Glutamatergic neuron (in vitro differentiated cells): ENCODE measurements at places on chromosomes 6 and 20. TPM values are rescaled to one million over a fixed set of nuclear protein-coding genes. Genes with fewer than 3 reads are reported as not detected.

DNA sequence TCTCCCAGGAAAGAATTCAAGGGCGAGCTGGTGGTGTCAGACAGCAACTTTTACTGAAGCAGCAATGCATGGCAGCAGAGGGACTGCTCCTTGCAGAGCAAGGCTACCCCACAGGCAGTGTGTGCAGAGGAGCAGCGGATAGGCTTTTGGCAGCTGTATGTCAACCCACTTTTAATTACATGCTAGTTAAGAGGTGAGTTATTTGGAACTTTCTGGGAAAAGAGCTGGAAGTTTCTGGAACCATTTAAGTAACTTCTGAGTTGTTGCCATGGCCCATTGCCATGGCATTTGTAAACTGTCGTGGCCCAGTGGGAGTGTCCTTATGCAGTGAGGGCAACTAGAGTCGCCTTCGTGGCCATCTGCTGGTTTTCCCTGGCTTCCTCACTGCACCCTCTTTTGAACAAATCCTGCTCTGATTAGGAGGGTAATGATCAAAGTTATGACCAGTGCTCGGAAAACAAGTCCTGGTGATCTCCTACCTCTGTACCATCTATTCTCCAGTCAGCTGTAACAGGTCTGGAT lies 34.0 kb downstream of the BPIFB4 start:
- DNase-seq = no peak

NDRG3 gene
- 31.8 TPM for total RNA-seq

GTSF1L gene
- not detected for total RNA-seq

PDYN gene
- total RNA-seq = not detected

BNIP5 gene
- not detected for total RNA-seq

DNA sequence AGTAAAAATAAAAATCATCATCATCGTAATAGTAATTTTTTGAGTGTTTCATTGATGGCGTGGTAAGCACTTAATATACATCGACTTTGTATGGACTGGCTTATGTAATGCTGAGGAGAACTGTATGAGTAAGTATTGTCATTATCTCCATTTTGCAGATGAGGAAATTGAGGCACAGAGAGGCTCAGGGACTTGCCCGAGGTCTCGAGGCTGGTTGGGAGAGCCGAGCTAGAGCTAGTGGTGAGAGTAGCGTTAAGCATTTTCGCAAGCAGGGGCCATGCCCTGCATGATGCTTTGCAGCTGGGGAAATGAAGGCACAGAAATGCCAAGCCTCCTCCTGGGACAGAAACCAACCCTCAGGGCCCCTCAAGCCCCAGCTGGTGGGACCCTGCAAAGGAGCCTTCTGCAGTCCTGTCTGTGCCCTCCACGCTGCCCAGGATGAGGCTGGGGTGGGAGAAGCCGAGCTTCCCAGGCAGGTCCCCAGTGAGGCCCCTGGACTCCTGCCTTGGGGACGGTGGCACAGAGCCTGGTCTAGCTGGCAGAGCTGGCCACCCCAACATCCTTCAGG lies 31.1 kb upstream of the STX16 start:
- no peak for DNase-seq

- DNase-seq = no peak
These were observed 89.7 kb downstream of the MDGA1 start for GRCh38 chr6:37607944-37608343.

- DNase-seq = peak; percentile 45
These were observed 9.2 kb downstream of the SIM1 start for GRCh38 chr6:100455230-100456124.

DNA sequence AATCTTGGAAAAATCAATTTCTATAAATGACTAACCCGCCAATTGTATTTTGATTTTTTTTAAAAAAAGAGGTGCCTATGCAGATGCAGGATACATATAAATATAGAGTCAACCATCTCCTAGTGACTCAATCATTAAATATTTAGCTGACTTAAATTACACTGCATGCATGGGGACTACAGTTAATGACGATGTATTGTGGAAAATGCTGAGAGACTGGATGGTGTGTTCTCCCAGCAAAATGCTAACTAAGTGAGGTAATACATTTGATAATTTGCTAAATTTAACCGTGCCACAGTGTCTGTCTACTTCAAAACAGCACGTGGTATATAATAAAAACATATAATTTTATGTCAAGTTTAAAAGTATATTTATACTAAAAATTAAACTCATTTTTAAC lies 341.6 kb downstream of the PRKN start:
- DNase-seq = no peak

GRCh38 chr6:105573138-105573537 lies 170.3 kb upstream of the PREP start:
- no peak for DNase-seq

DNA sequence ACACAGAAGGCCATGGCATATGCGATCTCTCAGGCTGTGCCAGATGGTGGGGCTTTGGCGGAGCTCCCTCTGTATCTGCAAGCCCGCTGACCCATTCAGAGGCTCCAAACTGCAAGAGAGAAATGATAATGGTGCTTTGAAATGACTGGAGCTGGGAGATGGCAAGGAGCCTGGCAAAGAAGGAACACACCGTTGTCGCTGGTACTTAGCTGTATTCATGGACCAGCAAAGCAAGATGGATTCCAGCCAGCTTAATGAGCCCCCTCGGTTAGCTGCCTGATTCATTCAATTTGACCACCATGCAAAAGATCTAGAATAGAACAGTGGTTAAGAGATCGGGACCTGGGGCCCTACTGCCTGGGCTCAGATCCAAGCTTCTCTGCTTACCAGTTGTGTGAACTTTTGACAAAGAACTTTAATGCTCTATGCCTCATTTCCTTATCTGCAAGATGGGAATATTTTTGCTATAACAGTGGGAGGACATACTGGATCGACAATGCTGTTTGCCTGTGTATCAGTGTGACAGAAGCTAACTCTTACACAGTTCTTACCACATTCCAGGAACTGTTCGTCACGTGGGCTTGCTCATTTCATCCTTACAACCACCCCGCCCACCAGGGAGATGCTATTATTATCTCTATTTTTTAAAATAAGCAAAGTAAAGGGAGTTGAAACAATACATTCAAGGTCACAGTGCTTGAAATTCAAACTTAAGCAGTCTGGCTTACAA lies 317.8 kb upstream of the SULF2 start:
- DNase-seq = peak; percentile 32

- DNase-seq = peak; percentile 85
These were observed at the start of gene DNAAF9 for GRCh38 chr20:3407040-3407770. TSS of gene DNAAF9 (minus strand) at chr20:3407669. CDS start at chr20:3407557, 112 bp downstream.
